ENCODE measurements at places on chromosomes 2 and 18. TPM values are rescaled to one million over a fixed set of nuclear protein-coding genes. Genes with fewer than 3 reads are reported as not detected.

The HOXD3 gene
- not detected for total RNA-seq

GRCh38 chr18:63090334-63090733 lies 229.2 kb downstream of the BCL2 start:
- DNase-seq: no peak

DNA sequence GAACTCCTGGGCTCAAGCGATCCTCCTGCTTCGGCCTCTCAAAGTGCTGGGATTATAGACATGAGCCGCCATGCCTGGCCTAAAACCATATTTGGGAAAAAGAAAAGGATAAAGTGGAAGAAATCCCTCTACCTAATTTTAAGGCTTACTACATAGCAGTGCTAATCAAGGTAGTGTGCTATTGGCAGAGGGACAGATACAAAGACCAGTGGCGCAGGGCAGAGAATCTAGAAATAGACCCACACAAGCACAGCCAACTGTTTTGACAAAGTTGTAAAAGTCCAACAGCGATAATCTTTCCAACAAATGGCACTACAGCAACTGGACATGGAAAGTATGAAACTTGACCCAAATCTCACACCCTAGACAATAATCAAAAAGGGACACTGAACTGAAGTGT lies 138.4 kb downstream of the TFCP2L1 start:
- DNase-seq: no peak

The GTF3C2 gene
- total RNA-seq: 16.2 TPM

- no peak for DNase-seq
These were observed 68.3 kb upstream of the IL1R1 start for GRCh38 chr2:102074152-102074783.

The NPPC gene
- 3.0 TPM for total RNA-seq

The ALPG gene
- not detected for total RNA-seq

The MROH2A gene
- not detected for total RNA-seq

The CHRNG gene
- not detected for total RNA-seq

The LAMA3 gene
- 3.5 TPM for total RNA-seq

DNA sequence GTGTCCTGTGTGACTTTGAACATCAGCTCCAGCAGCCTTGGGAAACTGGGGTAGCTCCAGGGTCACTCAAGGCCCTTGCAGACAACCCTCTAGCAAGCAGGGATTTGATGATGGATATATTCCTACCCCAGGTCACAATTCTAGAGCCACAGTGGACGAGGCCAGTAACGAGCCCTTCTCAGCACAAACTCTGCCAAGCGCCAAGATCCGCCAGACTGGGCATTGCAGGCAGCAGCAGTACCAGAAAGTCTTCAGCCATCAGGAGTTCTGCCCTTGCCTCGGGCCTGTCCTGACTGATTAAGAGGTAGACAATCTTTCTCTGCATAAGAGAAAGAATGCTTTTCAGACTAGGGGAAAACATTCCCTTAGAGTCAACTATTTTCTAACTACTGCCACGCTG lies 259.1 kb downstream of the FBXO15 start:
- DNase-seq: no peak

DNA sequence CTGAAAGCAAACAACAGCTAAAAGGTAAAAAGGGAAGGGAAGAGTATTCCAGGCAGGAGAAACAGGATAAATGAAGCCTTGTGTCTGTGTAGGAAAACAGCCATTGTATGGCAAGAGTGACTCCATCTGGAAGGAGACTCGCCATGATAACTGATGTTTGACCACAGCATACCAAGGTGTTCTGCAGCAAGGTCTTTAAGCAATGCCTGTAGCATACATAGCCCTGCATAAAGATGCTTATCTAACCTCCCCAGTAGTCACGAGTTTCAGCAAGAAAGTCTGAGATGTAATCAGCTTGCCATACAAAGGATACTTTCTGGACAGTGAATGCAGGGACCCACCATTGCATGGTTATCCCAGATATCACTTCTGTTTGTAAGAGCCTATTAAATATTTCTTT lies 11.9 kb upstream of the CCNT2 start:
- no peak for DNase-seq

The KRTCAP3 gene
- total RNA-seq: 0.63 TPM

The CCDC150 gene
- 0.66 TPM for total RNA-seq

The SPATA3 gene
- not detected for total RNA-seq

DNA sequence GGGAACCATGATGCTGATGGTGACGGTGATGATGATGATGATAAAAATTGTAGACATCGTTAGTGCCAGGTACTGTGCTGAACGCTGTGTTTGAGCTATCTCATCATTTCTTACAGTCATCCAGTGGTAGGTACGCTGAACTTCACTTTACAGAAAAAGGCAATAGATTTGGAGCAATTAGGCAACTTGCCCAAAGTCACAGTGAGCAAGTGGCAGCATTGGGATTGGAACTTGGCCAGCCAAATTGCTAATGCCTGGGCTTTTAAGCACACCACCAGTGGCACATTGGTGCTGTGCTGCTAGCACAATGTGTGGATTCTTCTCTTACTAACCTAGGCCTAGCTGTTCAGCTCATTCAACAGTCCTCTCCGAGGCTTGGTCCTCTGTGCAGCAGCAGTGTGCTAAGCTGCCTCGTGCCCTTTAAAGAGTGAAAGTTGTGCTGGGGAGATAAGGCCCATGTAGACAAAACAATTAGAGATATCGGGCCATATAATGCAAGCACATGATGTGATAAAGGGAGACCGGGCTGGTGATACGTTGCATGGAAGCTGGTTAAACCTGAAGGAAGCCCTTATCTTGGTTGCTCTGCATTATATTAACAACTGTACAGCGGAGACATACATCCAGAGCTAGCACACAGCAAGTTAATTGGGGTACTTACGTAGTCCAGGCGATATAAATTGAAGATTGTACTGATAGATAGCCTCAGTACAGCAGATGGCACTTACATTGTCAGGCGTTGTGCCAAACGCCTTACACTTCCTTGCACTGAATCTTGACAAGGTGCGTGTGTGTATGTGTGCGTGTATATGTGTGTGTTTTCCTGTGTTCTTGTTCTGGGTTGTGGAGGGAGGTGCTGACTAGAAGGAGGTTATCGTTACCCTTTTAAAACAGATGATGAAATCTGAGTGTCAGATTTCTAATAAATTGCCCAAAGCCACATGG lies 28.4 kb downstream of the HK2 start:
- no peak for DNase-seq

DNA sequence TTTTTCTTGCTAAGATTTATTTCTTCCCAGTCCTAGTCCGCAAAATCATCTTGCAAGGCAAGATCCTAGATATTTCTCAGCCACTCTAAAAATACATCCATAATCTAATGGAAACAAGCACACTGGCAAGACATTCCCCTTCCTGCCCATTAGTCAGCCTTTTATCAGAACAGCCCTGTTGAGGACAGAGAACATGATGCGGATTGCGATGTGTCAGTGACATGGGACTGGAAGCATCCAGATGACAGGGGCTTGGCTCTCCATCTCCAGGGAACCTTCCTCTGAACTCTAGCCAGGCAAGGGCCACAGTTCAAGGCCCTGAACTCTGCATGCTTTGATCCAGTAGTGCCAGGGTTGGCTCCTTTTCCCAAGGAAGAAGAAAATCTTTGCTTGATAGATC lies 70.0 kb downstream of the VSNL1 start:
- DNase-seq: peak; percentile 48

DNA sequence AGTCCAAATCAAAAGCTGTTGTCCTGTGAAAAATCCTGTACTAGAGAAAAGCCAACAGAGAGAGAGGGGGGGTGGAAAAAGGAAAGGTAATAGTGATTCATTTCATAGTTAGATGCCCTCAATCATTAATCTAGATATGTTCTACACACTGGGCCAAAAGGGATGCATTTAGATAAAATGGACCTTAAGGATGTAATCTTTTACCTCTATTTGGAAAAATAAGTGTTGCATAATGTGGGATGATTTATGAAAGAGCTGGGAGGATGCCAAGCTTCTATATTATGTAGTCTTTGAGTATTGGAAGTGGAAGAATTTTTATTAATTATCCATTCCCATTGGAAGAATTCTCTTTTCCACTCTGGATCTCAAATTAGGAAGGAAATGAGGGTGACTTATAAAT lies 480.5 kb upstream of the ZEB2 start:
- no peak for DNase-seq

The SPP2 gene
- total RNA-seq: not detected

DNA sequence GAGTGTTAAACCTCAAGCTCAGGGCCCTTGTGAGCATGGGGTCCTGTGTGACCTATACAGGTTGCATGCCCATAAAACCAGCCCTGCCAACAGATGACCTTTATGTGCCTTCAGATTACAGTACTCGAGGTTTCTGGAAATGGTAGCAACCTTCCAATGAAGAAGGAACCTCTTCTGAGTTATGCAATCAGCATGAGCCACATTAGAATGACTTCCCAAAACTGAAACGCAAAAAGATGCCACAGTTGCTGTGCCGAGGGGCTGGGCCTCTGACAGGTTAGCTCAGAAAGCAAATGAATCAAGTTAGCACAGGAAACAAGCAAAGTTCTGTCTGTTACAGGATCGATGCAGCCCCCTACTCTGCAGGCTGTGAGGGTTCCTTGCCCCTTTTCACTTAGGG lies 37.7 kb downstream of the TGFA start:
- DNase-seq: no peak

DNA sequence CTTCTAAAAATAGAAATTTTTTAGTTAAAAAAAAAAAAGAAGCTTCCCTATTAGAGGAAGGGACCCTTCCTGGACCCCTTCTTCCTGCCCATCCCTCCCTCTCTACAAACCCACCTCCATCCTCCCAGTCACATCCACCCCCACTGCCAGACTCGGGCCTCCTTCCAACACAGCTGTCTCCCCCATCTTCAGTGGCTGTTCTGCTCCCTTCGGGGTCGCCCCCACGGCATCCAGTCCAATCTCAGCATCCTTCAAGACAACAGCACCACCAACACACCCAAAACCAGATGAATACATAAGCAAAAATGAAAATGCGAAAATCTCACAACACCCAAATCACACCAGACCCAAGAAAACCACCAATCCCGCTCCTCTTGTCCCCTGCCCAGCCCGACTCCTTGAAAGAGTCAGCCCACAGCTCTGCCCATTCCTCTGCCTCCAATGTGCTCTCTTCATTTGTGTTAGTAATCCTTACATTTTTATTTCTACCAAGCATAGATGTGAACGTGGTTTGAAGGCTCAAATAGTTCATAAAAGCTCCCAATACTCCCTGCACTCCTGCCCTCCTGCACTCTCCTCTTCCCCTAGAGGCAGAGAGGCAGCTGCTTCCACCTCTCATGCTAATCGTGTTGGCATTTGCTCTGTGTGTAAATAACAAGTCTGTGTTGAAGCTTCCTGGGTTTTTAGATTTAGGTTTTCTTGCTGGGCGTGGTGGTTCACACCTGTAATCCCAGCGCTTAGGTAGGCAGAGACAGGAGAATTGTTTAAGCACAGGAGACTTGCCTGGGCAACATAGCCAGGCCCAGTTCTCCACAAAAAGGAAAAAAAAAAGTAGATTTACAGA lies 37.0 kb downstream of the MAL start:
- DNase-seq: no peak

The HRH4 gene
- total RNA-seq: 0.33 TPM

DNA sequence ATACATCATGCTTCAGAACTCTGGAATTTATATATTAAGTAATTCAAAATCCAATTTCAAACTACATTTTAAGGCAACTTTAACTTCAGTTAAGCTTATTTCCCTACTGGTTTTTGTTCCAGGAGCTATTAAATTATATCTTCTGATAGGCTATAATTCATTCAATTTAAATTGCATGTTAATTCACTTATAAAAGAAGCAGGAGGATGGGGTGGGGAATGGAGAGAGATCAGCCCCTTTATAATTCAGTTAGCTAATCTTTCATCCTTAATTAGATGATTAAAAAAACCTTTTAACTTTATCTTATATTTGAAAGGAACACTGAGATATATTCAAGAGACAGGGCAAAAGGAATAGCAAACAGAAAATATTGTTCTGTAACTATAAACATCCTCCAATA lies 86.8 kb downstream of the AKAIN1 start:
- no peak for DNase-seq

- no peak for DNase-seq
These were observed 497.9 kb upstream of the FANCL start for GRCh38 chr2:58739033-58739432.

GRCh38 chr2:25587361-25587760 lies 86.0 kb downstream of the DTNB start:
- no peak for DNase-seq

DNA sequence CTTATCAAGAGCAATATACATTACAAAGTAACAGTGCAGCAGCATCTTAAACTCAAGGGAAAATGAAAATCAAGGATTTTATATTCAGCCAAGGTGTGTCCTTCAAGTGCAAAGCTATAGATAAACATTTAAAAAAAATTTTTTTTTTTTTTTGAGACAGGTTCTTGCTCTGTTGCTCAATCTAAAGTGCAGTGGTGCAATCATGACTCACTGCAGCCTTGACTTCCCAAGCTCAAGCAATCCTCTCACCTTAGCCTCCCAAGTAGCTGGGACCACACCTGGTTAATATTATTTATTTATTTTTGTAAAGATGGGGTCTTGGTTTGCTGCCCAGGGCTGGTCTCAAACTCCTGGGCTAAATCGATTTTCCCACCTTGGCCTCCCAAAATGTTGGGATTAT lies 9.0 kb downstream of the CDKL4 start:
- no peak for DNase-seq

All from left ventricle myocardium inferior (tissue), 1 donor.